HCT116 (cell line): ENCODE measurements at places on chromosomes 16 and 17. TPM values are rescaled to one million over a fixed set of nuclear protein-coding genes. Genes with fewer than 3 reads are reported as not detected.
A peak's percentile ranks its signal among the peaks of the same experiment; 100 is the strongest.

GRCh38 chr16:56349711-56350161 lies 75.6 kb downstream of the AMFR start:
- DNase-seq, result no peak

GRCh38 chr17:40470932-40471828 lies 27.9 kb downstream of the IGFBP4 start:
- DNase-seq, result no peak

- no peak for DNase-seq
Measured at GRCh38 chr16:15571557-15571956, 71.4 kb downstream of the MARF1 start.

DNA sequence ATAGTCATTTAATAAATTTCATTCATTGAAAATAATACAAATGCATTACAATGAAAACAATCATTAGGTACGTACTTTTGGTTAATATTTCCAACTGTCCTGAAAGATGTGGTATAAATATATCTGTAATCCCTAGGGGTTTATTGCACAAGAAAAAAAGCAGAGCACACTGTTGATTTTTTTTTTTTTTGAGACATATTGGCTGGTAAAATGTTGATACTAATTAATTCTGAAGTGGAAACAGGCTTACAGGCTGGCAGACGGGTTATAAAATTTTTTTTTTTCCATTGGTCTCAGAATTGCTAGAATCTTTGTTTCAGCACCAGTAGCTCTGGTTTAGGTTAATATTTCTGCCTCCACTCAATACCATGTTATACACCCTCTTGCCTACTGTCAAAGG lies 193.6 kb downstream of the MAP2K6 start:
- no peak for DNase-seq

DNA sequence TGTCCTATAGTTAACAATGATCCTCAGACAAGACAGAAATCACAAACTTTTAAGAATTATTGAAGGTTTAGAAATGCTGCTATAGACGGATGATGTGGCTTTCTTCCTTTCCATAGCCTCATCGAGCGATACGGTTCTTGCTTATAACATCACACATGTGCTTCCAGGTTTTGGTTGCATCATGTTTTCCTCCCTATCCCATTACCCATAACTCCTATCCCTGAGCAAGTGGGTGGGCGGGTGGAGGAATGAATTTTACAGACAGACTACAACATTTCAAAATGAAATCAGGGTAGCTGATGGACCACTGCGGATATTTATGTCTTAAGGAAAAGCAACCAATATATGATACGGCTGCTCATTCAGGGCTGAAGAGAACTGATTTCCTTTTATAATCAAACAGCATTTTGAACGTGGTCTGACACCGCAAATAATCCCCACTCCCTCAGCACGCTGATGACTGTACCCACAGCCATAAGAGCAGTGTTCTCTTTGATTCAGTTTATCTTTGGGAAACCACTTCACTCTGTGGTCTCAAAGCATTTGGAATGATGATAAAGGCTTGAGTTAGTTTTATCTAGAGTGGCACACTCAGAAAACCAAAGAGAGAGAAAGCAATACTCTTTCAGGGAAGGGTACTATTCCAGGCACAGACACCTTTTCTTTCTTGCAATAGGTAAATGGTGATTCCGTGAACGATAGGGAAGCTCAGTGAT lies 4.6 kb upstream of the AKTIP start:
- DNase-seq, result no peak

- DNase-seq, result no peak
Measured at GRCh38 chr17:49915670-49916069, 53.3 kb upstream of the DLX4 start.

GRCh38 chr17:2215616-2216364 lies 87.8 kb downstream of the SMG6 start:
- DNase-seq, result no peak

- no peak for DNase-seq
Measured at GRCh38 chr16:86061318-86061695, 162.3 kb downstream of the IRF8 start.

- peak; percentile 99 for DNase-seq
Measured at GRCh38 chr17:28951991-28952975, 965 bp upstream of the PHF12 start.

GRCh38 chr17:79696610-79696982 lies 34.1 kb upstream of the ENPP7 start:
- DNase-seq, result no peak

The ABCA8 gene
- 0.44 TPM for total RNA-seq

The TMC5 gene
- total RNA-seq, result 15.7 TPM

The BAHCC1 gene
- total RNA-seq, result 45.2 TPM

The RRN3 gene
- 57.7 TPM for total RNA-seq

The CDH11 gene
- 0.52 TPM for total RNA-seq

The PIK3R6 gene
- total RNA-seq, result 0.07 TPM

The HP gene
- 18.1 TPM for total RNA-seq
